ENCODE measurements at places on chromosomes 11 and 22.

- DNase-seq: no peak
Measured at GRCh38 chr11:94776351-94777321, 8.5 kb downstream of the AMOTL1 start.

DNA sequence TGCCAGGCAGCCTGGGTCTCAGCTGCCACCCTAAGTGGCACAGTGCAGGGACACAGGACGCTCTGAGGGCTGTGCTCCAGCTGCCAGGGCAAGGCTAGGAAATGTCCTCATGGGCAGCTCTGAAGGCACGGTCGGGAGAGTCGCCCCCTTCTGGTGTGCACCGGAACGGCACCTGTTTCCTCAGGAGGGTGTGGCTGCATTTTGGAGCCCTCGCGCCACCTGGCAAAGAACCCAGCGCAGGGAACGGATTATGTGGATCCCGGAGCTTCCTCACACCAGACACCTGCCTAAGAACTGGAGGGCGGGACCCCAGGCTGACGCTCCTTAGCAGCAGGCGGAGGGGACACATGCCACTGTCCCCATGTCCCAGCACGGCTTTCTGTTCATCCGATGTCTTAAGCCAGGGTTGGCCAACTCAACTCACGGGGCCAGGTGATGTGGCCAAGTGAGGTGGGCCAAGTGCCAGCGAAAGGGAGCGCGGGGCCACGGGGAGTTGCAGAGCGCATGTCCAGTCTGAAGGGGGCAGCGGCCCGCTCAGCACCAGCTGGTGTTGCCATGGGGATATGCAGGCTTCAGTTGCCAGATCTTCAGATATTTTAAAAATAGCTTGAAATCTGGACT is 5.1 kb upstream of the SLC22A8 start:
- no peak for DNase-seq

GRCh38 chr11:72250661-72251464 is 6.9 kb upstream of the PHOX2A start:
- no peak for DNase-seq

DNA sequence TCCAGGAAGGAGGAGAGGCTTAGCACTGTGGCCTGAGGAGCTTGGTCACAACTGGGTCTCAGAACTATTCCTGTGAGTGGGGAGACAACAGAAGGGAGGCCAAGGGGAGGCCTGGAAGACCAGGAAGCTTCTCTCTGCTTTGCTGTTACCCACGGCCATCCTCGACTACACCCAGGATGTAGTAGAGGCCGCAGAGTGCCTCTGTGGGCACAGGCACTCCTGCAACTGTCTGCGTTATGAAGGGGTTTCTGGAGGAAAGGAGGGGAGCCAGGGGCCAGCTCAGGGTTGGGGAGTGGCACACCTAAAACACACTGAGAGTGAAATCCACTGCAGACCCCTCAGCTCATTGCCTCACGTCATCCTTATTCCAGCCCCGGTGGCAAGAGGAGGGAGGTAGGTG is 3.8 kb upstream of the MFRP start:
- DNase-seq: no peak

DNA sequence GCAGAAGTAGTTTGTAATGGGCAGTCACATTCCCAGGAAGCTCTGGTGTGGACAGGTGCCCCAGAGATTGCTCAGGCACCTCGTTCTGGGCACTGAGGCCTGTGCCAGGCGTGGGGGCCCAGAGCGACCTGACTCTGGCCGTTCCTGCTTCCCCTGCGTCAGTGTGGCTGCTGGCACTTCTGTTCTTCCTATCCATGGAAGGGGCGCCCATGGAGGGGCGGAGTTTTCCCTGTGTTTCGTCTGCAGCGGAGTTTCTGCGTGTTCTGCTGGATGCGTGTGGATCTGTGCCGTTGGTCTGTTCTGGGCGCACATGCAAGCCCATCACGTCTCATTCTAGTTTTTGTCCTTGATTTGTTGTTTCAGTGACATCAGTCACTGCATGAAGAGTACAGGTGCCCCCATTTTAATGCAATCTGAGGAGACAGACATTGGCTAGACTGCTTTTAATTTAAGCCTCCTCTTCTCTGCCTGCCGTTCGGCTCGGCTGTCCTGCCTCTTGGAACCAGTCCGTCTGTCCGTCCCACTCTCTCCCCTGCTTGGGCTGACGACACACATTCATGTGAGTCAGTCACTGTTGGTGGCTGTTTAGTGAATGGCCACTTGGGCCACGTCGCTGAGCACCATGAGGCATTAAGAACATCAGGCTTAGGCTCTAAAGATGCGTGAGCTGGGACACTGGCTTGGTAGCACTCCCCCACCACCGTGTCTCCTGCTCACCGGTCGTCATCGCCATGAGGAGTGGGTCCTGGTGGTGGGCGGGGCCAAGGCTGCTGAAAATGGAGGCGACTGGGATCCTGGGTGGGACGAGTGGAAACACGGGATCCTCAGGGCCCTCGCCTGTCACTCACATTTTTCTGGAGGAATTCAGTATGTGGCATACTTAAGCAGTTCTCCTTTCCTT is 255.8 kb downstream of the TBC1D22A start:
- no peak for DNase-seq

DNA sequence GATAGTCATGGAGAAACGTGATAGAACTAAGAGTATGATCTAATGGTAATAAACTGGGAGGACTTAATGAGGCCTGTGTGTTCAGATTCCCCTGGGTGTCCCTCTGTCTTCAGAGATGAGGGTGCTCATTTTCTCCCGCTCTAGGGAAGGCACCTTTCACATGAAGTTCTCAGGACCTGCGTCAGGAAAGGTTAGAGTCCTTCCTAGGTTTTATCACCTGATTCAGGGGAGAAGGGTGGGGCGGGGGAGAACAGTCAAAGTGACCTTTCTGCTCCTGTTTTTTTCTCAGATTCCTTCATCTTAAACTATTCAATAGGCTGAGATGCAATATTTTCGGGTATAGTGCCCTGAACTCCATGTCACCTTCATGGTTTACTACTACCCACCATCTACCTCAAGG is 22.4 kb upstream of the CRTAM start:
- no peak for DNase-seq

DNA sequence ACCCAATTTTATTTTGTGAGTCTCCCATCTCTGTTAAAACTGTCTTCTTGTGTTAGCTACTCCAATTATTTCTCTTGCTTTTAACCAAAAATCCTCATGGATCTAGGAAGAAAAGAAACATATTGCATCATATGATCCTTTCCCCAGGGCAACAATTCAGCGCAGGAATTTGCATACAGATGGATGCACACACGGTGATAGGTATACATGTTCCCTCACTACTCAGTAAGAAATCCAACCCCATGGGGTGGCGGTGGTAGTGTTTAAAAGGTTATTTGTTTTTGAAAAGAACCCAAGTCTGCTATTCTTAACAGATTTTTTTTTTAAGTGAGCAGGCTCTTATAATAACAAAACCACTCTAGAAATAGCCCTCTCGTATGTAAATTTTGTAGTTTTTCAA is 4.2 kb upstream of the SYN3 start:
- no peak for DNase-seq

DNA sequence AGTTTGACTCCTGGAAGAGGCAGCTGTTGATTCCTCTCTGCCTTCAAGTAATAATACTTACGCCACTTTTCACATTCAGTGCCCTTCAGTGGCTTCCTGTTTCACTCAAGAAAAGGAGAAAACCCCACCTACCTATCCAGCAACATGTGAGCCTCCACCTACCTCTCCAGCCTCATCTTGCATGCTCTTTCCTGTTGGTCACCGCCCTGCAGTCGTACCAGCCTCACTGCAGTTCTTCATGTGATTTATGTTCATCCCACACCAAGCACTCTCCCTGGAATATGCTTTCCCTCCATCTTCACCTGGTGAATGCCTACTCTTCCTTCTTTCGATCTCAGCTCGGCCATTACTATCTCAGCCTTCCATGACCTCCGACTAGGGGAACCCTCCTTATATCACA is 21.8 kb upstream of the YWHAH start:
- DNase-seq: no peak
